ENCODE measurements at places on chromosomes 5 and 9. TPM values are rescaled to one million over a fixed set of nuclear protein-coding genes. Genes with fewer than 3 reads are reported as not detected.

SLC2A6 gene
- 20.9 TPM for total RNA-seq

MAMDC4 gene
- total RNA-seq, result 17.8 TPM

FOXD4L3 gene
- total RNA-seq, result 0.50 TPM

ABLIM3 gene
- total RNA-seq, result 22.0 TPM

LECT2 gene
- total RNA-seq, result not detected

PALM2AKAP2 gene
- 1.4 TPM for total RNA-seq

NMUR2 gene
- not detected for total RNA-seq

SCAMP1 gene
- total RNA-seq, result 20.8 TPM

PCDHGB4 gene
- 1.6 TPM for total RNA-seq

LHX6 gene
- total RNA-seq, result not detected

SDHA gene
- total RNA-seq, result 102 TPM

DNA sequence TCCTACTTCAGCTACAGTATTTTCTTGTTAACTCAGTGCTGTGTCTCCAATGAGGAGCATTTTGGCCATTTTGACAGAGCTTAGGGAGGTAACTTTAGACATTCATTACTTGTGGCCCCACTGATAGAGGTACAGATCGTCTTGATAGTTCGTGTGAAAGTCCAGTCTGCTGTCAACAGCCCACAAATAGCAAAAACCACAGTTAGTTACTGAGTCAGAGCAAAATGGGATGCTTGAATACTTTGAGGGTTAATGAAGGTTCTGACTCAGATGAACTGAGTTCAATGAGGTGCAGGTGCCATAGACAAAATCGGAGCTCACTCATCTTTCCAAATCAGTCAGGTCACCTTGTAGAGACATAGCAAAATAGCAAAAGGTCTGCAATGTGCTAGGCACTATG lies 163.1 kb upstream of the TLE4 start:
- no peaks in the 10 kb centered on the region for H3K36me3 ChIP-seq
- H3K27me3 ChIP-seq, result no peaks in the 10 kb centered on the region
- no peak overlapping the region for H3K4me3 ChIP-seq
- H3K27ac ChIP-seq, result no peak overlapping the region
- no peak for DNase-seq

- H3K4me1 ChIP-seq, result no peaks in the 10 kb centered on the region
- DNase-seq, result no peak
- H3K36me3 ChIP-seq, result no peaks in the 10 kb centered on the region
- no peak overlapping the region for H3K4me3 ChIP-seq
These were observed 94.2 kb upstream of the SAP30L start for GRCh38 chr5:154351566-154351965.

DNA sequence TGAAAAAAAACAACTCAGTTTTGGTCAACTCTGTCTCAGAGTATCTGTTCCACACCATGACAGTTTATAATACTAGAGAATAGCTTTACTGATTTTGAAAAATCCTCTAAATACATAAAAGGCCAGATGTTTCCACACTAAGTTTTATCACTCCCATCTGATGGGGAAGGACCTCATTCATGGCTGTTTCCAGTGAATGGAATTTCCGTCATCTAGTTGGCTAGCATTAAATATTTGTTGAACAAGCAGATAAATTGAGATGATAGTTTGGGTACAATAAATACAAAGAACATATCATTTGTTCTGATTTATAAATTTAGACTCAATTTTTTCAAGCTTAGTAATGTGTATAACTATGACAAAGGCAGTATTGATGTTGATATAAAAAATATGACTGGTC lies 408.5 kb downstream of the PTPRD start:
- no peak overlapping the region for H3K27ac ChIP-seq
- H3K36me3 ChIP-seq, result no peaks in the 10 kb centered on the region
- H3K27me3 ChIP-seq, result no peaks in the 10 kb centered on the region
- no peaks in the 10 kb centered on the region for H3K4me1 ChIP-seq

- H3K27me3 ChIP-seq, result no peaks in the 10 kb centered on the region
- no peaks in the 10 kb centered on the region for H3K36me3 ChIP-seq
- peaks cover 22% of the 10 kb centered on the region for H3K4me1 ChIP-seq
- H3K27ac ChIP-seq, result no peak overlapping the region
- no peak for DNase-seq
These were observed 334.1 kb downstream of the ZSWIM6 start for GRCh38 chr5:61666064-61666621.

GRCh38 chr5:118882666-118883065 lies 105.7 kb downstream of the DTWD2 start:
- no peaks in the 10 kb centered on the region for H3K27me3 ChIP-seq
- H3K4me3 ChIP-seq, result no peak overlapping the region
- H3K4me1 ChIP-seq, result no peaks in the 10 kb centered on the region
- no peak overlapping the region for H3K27ac ChIP-seq
- no peaks in the 10 kb centered on the region for H3K36me3 ChIP-seq
- DNase-seq, result no peak

DNA sequence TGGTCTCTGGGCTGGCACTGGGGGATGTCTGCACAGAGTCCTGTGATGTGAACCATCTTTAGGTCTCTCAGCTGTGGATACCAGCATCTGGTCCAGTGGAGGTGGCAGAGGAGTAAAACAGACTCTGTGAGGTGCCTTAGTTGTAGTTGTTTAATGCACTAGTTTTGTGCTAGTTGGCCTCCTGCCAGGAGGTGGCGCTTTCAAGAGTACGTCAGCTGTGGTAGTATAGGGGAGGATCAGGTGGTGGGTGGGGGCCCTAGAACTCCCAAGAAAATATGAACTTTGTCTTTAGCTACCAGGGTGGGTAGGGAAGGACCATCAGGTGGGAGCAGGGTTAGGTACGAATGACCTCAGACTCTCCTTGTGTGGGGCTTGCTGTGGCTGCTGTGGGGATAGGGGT lies 197.1 kb downstream of the TMC1 start:
- H3K27me3 ChIP-seq, result no peaks in the 10 kb centered on the region
- no peak overlapping the region for H3K27ac ChIP-seq
- no peaks in the 10 kb centered on the region for H3K4me1 ChIP-seq
- H3K4me3 ChIP-seq, result no peak overlapping the region

GRCh38 chr5:177382423-177383029 lies 1.7 kb upstream of the SLC34A1 start:
- H3K36me3 ChIP-seq, result no peaks in the 10 kb centered on the region
- H3K27ac ChIP-seq, result no peak overlapping the region

DNA sequence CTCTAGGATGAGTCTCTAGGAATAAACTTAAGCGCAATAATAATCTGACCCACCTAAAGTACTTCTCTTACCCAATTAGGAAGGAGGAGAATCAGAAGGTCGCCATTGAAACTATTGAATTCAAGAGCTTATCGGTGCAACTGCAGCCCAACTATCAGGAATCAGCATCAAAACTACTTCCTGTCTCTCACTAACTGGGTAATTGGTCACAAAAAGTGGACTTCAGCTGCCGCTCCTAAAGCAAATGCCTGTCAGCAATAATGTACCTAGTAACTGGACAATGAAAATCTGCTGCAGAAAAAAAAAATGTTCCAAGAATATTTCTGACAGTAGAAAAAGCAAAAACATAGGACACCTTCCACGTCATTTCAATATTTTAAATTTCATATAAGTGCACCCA lies 3.3 kb downstream of the OR1L8 start:
- no peaks in the 10 kb centered on the region for H3K4me1 ChIP-seq
- H3K36me3 ChIP-seq, result no peaks in the 10 kb centered on the region
- H3K27me3 ChIP-seq, result no peaks in the 10 kb centered on the region
- no peak for DNase-seq
- no peak overlapping the region for H3K27ac ChIP-seq

DNA sequence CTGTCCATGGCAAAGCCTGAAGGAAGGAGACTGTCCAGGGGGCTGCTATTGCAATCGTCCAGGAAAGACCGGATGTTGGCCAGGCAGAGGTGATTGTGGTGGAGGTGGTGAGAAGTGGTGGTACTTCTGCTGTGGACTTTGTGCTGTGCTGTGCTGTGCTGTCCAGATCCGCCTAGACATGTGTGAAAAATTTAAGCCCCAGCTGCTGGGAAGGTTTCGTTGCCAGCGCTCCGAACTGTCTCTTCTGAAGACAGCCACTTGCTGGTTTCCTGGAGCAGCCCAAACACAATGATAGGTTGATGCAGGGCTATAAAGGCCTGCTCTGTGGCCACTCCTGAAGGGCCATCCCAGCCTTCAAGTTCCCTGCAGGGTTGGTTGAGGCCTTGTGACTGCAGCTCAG lies 223.0 kb upstream of the MPDZ start:
- no peak for DNase-seq
- H3K27ac ChIP-seq, result no peak overlapping the region
- no peaks in the 10 kb centered on the region for H3K36me3 ChIP-seq
- no peak overlapping the region for H3K4me3 ChIP-seq
- H3K27me3 ChIP-seq, result no peaks in the 10 kb centered on the region

- no peaks in the 10 kb centered on the region for H3K27me3 ChIP-seq
- H3K4me1 ChIP-seq, result peaks cover 9% of the 10 kb centered on the region
- peak overlapping the region; percentile 26 for H3K27ac ChIP-seq
- peak; percentile 80 for DNase-seq
- H3K4me3 ChIP-seq, result no peak overlapping the region
These were observed 47.1 kb upstream of the ZNF354A start for GRCh38 chr5:178777520-178777919.

DNA sequence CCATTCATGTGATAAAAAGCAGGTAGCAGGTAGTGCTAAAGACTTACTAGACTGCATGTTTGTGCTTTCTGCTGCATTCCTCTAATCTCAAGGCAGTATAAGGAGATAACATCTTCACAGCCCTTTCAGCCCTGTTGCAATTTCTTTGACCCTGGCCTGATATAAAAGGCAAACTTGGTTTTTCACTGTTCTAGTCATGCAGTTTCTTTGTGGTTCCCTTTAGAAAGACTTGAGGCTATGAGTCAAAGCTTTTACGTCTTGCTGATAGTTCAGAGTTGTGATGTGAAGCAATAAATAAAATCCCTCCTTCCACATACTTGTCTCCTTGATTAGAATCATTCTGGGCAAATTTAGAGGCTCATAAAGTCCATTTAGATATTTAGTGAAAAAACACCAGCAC lies 88.6 kb upstream of the CDKN2B start:
- no peak overlapping the region for H3K4me3 ChIP-seq
- no peak for DNase-seq
- no peaks in the 10 kb centered on the region for H3K36me3 ChIP-seq

DNA sequence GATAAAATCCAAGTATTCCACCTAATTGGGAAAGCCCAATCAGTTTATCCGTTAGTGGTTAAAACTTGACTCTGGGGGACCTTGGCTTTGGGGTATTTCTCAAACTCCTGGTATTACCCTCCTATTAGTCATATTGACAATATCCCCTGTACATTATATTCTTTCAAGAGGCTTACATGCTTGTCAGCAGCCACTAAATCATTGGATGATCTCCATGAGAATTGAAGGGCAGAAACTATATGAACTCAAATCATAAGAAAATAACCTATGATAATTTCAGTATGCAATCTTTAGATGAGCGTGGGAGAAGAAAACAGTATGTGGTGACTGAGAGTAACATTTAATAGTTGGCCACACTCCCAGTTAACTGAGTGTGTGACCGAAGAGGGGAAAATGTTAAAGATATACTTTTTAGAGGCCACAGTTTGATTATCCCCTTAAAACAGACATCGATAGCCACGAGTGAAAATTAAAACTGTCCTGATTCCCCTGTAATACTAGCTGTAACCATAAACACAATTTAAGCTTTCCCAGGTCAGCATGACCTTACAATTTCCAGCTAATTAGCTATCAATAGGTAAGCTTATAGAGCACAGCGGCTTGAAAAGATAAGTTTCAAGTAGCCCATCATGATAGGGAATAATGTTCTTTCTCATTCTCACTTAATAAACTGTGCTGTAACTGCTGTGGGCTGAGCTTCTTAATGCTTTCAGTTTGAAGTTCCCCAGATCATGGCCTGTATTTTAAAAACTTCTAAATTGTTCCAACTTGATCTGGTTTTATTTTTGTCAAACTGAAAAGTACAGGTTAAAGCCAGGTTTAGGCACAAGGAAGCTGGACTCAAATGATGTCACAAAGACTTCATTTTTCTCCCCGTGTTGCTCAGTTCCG lies 58.6 kb downstream of the PUM3 start:
- no peaks in the 10 kb centered on the region for H3K27me3 ChIP-seq
- H3K4me3 ChIP-seq, result no peak overlapping the region
- DNase-seq, result no peak
- H3K4me1 ChIP-seq, result no peaks in the 10 kb centered on the region

GRCh38 chr5:178312880-178313282 lies 80.3 kb upstream of the PHYKPL start:
- H3K4me1 ChIP-seq, result no peaks in the 10 kb centered on the region
- no peaks in the 10 kb centered on the region for H3K36me3 ChIP-seq
- DNase-seq, result peak; percentile 78
- no peaks in the 10 kb centered on the region for H3K27me3 ChIP-seq
- no peak overlapping the region for H3K4me3 ChIP-seq

GRCh38 chr9:88736136-88736637 lies 201.2 kb downstream of the NXNL2 start:
- no peaks in the 10 kb centered on the region for H3K27me3 ChIP-seq
- no peak for DNase-seq
- no peak overlapping the region for H3K4me3 ChIP-seq
- no peaks in the 10 kb centered on the region for H3K4me1 ChIP-seq

DNA sequence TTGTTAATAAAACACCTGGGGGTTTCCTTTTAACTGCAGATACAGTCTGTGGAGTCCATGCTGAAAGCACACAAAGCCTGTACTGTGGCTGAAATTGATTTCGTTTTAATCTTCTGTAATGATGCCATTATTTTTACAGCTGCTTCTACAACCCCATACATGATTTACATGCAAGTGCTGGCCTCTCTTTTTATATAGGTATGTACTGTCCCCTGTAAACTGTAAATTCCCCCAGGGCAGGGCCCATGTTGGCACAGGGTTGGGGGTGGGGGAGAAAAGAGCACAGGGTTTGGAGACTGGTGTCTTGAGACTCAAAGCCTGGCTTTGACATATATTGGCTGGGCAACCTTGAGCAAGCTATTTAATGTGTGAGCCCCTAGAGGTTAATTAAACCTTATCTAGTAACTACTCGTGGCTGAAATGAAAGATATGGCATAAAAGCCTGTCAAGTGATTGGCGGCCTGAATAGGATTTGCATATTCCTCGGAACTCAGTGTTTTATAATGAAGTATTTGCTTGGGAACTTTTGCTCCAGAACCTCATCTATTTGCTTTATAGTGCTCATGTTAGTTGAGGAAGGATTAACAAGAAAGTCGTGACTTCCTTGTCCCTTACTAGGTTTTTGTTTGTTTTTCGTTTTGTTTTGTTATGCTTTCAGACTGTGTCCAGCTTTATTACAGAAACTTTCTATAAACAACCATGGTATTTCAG lies 34.0 kb downstream of the KLF4 start:
- H3K27me3 ChIP-seq, result no peaks in the 10 kb centered on the region
- H3K4me1 ChIP-seq, result no peaks in the 10 kb centered on the region
- H3K27ac ChIP-seq, result no peak overlapping the region
- H3K36me3 ChIP-seq, result no peaks in the 10 kb centered on the region

DNA sequence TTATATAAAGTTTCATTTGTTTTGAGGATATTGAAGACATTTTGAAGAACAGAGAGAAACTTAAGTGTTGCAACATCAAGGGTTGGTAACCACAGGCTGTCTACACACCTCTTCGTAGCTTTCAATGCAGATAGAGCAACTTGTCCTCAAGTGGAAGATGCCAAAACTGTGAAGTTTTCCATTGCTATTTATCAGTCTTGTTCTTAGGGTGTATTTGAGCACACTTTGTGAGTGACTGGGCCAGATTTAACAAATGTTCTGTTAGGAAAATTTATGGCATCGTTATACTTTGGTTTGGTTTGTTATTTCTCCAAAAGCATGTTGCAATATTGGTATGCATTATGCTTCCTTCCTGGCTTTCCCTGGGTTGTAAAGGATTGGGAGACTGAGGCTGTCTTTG lies 31.6 kb downstream of the NNT start:
- no peaks in the 10 kb centered on the region for H3K4me1 ChIP-seq
- no peak for DNase-seq
- H3K27ac ChIP-seq, result no peak overlapping the region
- no peaks in the 10 kb centered on the region for H3K36me3 ChIP-seq

Data from spleen (tissue), 13 donors.